ENCODE measurements at places on chromosomes 2 and 18.
A peak's percentile ranks its signal among the peaks of the same experiment; 100 is the strongest.

GRCh38 chr18:54162431-54162830 lies 62.0 kb downstream of the MBD2 start:
- no peak for DNase-seq

- DNase-seq: no peak
These were observed 380.5 kb downstream of the DSEL start for GRCh38 chr18:67135981-67136380.

DNA sequence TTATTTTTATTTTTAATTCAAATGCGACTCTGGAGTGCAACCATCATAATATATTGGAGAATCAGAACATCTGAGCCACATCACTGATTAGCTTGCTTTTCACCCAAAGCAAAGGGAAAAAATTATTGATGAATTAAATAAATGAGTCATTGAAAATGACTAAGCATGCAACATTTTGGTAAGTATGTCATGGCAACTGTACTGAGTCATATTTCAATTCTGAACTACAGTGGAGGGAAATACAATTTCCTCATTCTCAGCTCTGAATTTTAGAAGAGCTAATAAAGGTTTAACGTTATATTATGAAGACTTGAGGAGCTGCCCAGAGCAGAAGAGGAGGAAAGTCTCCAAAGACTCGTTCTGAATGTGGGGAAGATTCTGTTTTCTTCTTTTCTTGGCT lies 89.6 kb upstream of the CCDC68 start:
- DNase-seq: peak; percentile 4

DNA sequence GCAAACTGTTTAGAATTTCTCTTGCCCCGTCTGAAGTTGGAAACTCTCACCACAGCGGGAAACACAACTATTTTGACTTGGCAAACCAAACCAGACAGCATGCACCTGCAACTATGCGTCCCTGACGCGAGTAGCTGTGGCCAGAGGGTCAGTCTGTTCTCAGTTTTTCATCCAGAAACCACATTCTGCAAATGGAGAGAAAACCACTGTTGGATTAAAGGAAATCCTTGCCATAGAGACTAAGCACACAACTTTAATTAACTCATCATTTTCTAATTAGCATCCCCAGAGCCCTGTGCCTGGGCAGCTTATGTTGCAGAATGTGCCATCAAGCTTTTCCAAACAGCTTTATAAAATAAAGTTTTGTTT lies 415.7 kb upstream of the TCF4 start:
- DNase-seq: no peak

- no peak for DNase-seq
These were observed 1.7 kb downstream of the AMER3 start for GRCh38 chr2:130756874-130757668.

DNA sequence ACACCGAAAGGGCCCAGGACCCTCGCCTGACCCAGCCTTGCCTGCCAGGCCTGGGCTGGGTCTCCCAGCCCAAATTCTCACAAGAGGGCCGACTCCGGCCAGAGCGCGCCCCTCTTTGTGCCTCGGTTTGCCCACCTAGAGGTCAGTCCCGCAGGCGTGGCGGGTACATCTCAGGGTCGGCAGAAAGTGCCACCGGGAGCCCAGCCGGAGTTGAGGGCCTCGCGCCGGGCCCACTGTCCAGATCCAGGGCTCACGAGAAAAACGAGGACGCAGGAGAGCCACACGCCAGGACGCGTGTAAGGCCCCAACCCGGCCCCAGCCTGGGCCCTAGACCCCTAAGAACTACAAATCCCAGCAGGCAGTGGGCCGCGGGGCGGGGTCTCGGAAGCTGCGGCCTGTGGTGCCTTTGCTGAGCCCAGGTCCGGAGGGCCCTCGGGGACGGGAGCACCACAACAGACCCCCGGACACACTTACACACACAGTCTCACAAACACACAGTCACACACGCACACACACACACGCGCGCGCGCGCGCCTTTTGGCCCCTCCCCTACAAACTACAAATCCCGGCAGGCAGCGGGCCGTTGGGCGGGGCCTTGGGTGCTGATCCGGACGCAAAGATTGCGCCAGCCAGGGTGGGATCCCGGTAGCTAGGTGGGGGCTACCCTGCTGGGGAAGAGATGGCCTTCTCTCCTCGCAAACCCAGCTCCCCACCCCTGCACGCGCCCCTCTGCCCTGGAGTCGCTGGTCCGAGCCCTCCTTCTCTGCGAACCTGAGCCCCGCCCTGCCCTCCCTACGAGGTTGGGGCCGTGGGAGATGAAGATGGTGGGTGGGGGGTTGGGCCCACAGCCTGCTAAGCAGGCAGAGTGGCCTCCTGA lies at the start of gene SH2D6:
Gene SH2D6 (plus strand): TSS at position 583 of the 877 bp plus-strand sequence. CDS start 10,752 bp downstream, outside the sequence.
- DNase-seq: peak; percentile 83

Data from Kasumi-1 (cell line).